NCI-H446 treated with DMSO at 0.1 percent for 48 hours (cell line): ENCODE measurements at places on chromosomes 5 and 9.

DNA sequence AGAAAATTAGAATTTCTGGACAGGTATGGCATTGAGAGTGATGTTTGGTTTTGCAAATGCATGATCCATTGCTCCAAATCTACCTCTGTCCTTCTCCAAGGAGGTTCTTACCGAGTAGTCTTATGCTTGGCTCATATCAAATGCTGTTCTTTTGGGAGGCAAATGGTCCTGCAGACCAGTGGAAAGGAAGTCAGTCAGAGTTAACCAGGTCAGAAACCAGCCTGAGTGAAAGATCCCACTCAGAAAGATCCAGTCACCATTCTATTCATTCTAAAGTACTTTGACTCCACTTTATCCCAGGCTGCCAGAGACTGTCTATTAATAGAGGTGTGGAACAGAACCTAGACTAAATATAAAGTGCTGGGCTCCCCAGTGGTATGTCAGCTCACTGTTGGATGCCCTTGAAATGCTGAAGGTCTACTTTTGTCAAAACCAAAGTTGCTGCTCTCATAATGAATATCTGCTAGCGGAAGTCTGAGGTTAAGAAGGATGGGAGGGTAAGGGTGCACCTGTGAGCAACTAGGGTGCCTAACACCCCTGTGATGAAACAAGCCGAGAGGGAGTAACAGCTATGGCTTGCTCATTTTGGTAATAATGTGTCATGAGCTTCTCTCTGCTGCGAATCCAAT, 302.2 kb downstream of the ZNF608 start:
- DNase-seq = no peak

DNA sequence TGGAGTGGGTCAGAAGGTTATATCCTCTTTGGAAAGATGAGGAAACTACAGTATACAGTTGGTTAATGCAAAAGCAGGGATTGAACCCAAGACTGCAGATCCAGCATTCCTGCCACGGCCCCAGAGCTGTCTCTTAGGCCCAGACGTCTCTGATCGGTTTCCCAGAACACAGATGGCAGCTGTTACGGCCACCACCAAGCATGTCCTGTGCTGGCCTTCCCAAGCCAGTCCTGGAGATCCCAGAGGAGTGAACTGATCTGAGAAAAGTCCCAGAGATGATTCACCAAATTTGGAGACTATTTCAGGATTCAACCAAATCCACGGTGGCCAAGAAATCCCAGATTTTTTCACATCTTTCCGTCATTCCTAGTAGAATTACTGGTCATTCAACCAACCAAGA, 20.1 kb downstream of the TNIP1 start:
- DNase-seq = no peak

GRCh38 chr5:80116465-80116864, 81.3 kb downstream of the THBS4 start:
- DNase-seq = no peak

DNA sequence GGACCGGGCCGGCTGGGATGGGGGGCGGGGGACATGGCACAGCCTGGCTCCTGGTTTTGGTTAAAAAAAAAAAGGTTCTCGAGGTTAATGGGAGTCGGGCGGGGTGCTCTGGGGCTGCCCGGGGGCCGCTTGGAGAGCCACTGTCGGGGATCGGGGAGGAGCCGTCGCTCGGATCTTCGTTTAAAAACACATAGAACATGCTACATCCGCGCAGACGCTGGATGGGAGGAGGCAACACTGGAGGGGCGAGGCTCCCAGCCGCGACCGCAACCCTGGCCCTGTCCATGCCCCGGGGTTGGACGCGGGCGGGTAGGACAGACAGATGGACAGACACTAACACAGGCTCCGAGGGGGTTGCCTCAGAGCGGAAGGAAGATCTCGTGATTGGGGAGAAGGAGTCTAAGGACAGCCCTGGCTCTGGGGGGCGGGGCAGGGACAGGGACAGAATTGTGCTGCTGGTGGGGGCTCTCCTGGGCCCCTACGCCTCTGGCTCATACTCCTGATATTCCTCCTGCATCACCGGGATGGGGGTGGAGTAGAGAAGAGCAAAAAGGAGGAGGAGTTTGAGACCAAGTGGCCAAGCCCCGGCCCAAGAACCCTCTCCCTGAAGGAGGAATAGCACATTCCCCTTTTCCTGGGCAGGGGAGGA, 9.9 kb downstream of the SNCB start:
- DNase-seq = no peak

DNA sequence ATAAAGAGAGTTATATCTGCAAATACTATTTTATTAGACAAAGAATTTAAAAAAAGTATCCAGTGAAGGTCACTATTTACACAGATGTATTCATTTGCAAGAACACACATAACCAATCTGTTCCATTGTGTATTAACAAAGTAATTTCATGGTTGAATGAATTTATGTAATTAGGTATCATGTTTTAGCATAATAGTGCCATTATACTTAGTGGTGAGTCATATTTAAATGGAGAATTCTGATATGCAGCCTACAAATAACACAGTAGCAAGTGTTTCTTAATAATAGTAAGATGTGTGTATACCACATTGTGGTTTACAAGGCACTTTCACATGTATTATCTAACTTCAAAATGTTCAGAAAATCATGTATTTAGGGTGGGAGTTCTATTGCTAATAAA, 1028.5 kb upstream of the ACO1 start:
- DNase-seq = peak; percentile 27

DNA sequence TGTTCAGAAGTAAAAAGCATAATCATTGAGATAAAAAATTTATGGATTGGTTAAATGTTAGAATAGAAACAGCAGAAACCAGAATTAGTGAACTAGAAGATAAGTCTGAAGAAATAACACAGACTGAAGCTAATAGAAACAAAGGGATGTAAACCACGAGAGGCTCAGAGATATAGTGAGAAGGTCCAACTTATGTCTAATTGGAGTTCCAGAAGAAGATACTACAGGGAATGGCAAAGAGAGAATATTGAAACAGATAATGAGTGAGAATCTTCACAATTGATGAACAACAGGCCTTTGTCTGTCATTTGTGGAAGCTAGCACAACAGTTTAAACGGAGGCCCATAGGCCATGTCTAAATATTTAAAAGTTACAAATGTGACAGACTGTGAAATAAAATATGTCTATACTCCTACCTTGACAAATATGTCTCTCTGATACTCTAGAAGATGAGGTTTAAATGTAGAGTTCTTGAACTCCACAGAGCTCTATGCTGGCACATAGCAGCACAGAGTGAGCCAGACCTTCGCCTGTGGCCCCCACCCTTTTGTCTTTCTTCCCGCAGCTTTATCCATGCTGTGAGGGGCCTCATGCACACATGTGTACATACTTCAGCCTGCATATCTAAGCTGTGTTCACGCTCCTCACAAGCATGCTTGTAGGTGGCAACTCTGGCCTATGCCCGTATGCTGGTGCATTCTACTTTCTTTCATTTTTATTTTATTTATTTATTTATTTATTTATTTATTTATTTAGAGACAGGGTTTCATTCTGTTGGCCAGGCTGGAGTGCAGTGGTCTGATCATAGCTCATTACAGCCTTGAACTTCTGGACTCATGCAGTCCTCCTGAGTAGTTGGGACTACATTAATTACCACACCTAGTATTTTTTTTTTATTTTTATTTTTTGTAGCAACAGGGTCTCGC, 45.0 kb upstream of the ABL1 start:
- DNase-seq = no peak

- DNase-seq = no peak
These were observed at the start of gene TNC for GRCh38 chr9:115117999-115118878. Gene TNC (minus strand): TSS chr9:115118157. CDS start chr9:115091018, 27,139 bp downstream.

DNA sequence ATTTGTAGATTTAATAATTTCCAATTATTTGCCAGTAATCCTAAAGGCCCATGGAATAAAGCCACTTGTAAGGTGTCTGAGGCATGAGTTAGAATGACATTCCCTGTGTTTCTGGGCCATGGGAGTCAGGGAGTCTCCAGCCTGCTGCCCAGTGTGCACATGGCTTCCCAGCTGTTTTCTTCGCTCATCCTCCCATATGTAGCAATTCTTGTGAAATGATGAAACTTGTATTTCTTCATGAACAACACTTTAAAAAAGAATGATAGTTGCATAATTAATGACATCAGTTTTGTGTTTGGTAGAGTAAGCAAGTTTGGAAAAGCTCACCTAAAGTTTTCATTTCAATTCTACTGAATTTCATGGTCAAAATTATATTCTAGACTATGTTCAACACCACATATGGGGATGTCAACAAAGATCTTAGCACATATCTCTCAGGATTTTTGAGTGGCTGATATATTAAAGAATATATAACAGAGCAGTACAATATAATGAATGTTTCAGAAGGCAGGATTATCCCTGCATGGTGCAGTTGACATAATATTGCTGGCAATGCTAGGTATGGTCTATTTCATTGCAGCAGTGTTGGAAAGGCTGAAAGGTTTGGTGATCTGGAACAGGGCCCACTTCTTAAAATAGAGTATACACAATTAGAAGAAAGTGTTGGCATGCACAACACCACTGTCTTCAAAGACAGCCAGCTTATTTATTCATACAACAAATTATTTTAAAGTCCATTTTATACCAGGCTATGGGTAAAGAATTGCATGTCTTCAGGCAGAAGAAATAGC, 44.7 kb downstream of the GRIN3A start:
- no peak for DNase-seq

GRCh38 chr5:17064241-17064640, 128.2 kb upstream of the MYO10 start:
- DNase-seq = no peak

GRCh38 chr5:143479394-143479793, 75.9 kb upstream of the NR3C1 start:
- no peak for DNase-seq

GRCh38 chr9:94771096-94771495, 44.6 kb downstream of the AOPEP start:
- no peak for DNase-seq

GRCh38 chr9:134230092-134230941, 66.0 kb upstream of the RNU6ATAC start:
- no peak for DNase-seq

GRCh38 chr5:78000191-78000590, 224.1 kb upstream of the TBCA start:
- DNase-seq = no peak

DNA sequence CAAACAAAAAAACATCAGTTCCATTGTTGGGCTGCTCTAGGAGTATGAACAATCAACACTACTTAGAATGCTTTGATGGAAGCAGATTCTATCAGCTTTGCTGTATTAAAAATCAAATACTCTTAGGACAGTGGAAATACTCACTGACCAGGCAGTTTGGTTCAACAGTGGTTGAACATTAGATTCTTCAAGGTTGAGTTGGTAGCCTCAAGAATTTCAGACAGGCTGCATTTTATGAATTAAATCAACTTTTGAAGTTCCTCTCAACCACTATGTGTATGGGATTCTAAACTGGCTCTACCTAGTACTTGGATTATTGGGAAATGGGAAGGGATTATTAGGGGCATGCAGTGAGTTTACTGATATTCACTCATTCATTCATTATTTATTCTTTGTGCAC, 35.0 kb downstream of the ACTBL2 start:
- DNase-seq = no peak

GRCh38 chr5:139395844-139396640, 1.1 kb upstream of the PROB1 start:
- DNase-seq = no peak

DNA sequence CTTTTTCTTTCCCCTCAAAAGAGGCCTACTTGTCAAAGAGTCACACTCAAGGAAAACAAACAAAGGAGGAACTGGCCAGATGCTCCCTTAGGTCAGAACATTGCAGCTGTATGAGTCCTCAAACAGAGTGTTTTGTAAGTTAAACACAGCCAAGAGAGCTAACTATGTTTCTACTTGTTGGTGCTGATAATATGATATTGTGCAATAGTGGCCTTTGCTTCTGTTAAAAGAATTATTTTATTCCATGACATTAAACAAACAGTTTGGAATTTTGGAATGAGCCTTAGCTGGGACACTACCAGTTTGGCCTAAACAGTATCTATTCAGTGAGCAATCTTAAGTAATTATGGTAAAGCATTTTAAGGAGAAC, 56.0 kb upstream of the TPD52L3 start:
- no peak for DNase-seq

DNA sequence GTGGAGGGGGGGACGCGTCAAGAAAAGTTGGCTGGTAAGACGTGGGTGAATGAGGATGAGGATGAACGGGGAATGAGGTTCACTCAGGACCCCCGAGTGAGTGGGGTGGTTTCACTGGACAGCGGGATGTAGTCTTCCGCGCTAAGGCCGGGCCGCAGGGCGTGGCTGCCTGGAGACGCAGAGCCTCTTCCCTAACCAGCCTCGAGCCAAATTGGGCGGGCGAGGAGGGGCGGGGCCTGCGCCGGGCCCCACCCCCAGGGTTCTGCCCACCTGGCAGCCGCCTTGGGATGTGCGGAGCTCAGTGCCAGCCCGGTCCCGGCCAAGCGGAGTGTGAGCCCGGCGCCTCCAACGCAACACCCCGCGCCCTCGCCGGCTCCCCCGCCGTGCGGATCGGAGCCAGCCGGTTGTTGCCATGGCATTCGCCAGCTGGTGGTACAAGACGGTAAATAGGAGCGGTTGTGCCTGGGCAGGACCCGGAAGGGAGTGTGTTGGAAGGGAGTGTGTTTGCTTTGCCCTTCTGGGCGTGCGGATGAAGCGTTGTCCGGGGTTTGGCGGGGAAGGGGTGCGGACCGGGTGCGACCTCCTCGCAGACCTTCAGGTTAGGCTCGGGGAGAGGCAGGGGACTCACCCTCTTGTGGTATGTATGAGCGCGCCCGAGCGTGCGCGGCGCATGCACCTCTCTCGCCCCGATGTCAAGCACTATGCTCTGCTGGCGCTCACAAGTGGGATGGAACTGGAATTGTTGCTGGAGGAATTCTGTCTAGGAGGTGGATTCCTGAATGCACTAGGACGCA, 746 bp downstream of the CAST start:
- DNase-seq = peak; percentile 78

- DNase-seq = no peak
These were observed 53.9 kb downstream of the ZCCHC7 start for GRCh38 chr9:37174247-37174646.

DNA sequence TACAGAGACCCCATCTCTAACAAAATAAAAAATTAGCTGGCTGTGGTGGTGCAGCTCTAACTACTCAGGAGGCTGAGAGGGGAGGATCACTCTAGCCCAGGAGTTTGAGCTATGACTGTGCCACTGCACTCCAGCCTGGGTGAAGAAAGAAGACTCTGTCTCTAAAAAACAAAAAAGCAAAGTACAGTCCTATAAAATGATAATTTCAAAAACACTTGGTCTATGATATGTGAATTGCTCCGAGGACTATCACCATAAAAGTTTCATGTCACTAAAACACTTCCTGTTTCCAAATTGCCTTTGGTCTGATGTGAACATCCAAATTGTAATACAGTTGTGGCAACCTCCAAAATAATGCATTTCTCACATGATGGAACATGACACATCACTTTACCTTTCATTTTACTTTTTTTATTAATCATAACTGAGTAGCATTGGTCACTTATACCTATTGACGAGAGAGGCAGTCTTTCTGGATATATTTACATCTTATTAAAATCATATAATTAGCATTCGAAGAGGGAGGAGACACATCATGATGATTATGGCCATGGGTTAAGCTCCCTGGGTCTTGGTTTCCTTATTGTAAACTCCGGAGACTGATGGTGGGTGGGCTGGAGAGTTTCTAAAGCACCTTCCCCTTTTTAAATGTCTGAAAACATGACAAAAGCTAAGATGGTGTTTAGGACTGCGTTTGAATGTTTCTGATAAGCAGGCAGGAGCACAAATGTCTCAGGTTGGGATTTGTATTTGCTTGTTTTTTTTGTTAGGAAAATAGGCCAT, 25.8 kb upstream of the CD180 start:
- DNase-seq = no peak
